Stimulated activated CD8-positive, alpha-beta memory T cell treated with anti-CD3 and anti-CD28 coated beads, Interleukin-2, amount 100 ng/mL, for 1 hour (primary cell): ENCODE measurements at places on chromosomes 2 and 18.

GRCh38 chr2:186126181-186126580, 359.9 kb upstream of the ZC3H15 start:
- DNase-seq: no peak

- DNase-seq: no peak
Measured at GRCh38 chr18:68734308-68734707, 19.4 kb upstream of the TMX3 start.

GRCh38 chr18:56321470-56321869, 316.9 kb downstream of the TXNL1 start:
- no peak for DNase-seq

- DNase-seq: no peak
Measured at GRCh38 chr18:42436222-42436765, 481.3 kb downstream of the PIK3C3 start.

- DNase-seq: no peak
Measured at GRCh38 chr2:40041422-40042382, 262.6 kb upstream of the THUMPD2 start.
